Ovary (tissue), 10 donors: ENCODE measurements at places on chromosomes 4 and X. TPM values are rescaled to one million over a fixed set of nuclear protein-coding genes. Genes with fewer than 3 reads are reported as not detected.

GRCh38 chr4:40648742-40649281 lies 19.1 kb upstream of the RBM47 start:
- H3K27me3 ChIP-seq = no peaks in the 10 kb centered on the region
- H3K27ac ChIP-seq = no peak overlapping the region
- H3K4me3 ChIP-seq = no peak overlapping the region
- no peaks in the 10 kb centered on the region for H3K36me3 ChIP-seq

- H3K4me3 ChIP-seq = no peak overlapping the region
- DNase-seq = no peak
- no peak overlapping the region for H3K27ac ChIP-seq
- H3K4me1 ChIP-seq = no peaks in the 10 kb centered on the region
- no peaks in the 10 kb centered on the region for H3K27me3 ChIP-seq
These were observed 112.5 kb downstream of the RASGEF1B start for GRCh38 chr4:81359207-81359606.

GRCh38 chrX:119809185-119809666 lies 17.8 kb upstream of the RPL39 start:
- no peaks in the 10 kb centered on the region for H3K36me3 ChIP-seq
- no peaks in the 10 kb centered on the region for H3K4me1 ChIP-seq
- H3K27ac ChIP-seq = no peak overlapping the region

- no peaks in the 10 kb centered on the region for H3K27me3 ChIP-seq
- peaks cover 2% of the 10 kb centered on the region for H3K4me1 ChIP-seq
- H3K36me3 ChIP-seq = no peaks in the 10 kb centered on the region
These were observed 107.4 kb upstream of the SLC4A4 start for GRCh38 chr4:71231129-71232055.

DNA sequence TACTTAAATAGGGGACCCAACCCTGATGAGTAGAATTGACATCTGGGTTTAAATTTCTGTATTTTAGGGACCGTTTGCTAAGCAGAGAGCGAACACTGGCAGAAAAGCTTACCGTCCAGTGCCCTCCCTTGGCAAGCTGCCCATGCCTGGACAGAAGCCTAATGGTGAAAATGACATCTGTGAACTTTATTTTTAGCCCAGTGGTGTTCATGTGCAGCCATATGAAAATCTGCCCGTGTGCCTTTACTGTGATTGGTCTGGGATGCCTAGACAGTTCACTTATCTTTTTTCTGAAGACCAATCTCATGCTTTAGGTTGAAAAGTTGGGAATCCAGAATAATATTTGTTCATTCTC lies 1.1 kb downstream of the STBD1 start:
- no peak overlapping the region for H3K27ac ChIP-seq
- no peaks in the 10 kb centered on the region for H3K27me3 ChIP-seq

- no peak overlapping the region for H3K27ac ChIP-seq
- no peak for DNase-seq
- H3K27me3 ChIP-seq = no peaks in the 10 kb centered on the region
- no peak overlapping the region for H3K4me3 ChIP-seq
These were observed 160.2 kb upstream of the DKK2 start for GRCh38 chr4:107196312-107196711.

DNA sequence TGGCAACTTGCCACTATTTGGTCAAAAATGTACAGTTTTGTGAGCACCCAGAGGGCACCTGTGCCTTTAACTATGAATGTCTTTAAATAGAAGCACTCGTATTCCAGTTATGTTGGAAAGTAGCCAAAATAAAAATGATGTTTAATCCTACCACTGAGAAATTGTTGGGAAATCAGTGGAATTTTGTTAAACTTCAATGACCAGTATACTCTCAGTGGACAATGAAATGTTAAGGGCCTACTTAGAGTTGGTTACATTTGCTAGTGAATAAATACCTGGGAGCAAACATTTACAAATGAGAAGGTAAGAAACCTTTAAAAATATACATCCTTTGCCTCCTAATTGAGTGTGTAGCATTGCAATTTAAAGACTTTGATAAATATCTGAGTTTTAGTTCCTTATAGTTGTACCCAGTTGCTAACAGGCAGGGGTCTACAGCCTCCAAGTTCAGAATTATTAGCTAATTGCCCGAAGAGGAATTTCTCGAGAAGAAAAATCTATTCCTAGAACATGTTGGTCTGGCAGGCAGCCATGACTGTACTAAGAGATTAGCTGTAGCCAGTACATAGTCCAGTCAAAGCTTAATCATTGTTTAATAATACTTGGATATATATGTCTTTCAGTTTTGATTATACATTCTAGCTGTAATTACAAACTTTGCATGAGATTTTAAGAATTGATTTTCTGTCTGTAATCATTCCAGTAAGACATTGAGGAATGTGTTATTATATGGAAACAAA lies 93.2 kb downstream of the IL1RAPL2 start:
- no peaks in the 10 kb centered on the region for H3K4me1 ChIP-seq
- no peak for DNase-seq
- H3K27me3 ChIP-seq = no peaks in the 10 kb centered on the region
- no peaks in the 10 kb centered on the region for H3K36me3 ChIP-seq
- H3K4me3 ChIP-seq = no peak overlapping the region
- H3K27ac ChIP-seq = no peak overlapping the region

- H3K4me1 ChIP-seq = no peaks in the 10 kb centered on the region
- no peak overlapping the region for H3K4me3 ChIP-seq
- DNase-seq = no peak
- no peaks in the 10 kb centered on the region for H3K36me3 ChIP-seq
- no peak overlapping the region for H3K27ac ChIP-seq
These were observed 14.0 kb upstream of the HSFX1 start for GRCh38 chrX:149759824-149760223.

The HPGD gene
- total RNA-seq = 20.6 TPM

The NKX3-2 gene
- 0.10 TPM for total RNA-seq

The HNRNPD gene
- 185 TPM for total RNA-seq

The ETDA gene
- total RNA-seq = not detected

The HTN1 gene
- not detected for total RNA-seq

The NLGN3 gene
- 2.1 TPM for total RNA-seq

The GYPA gene
- total RNA-seq = not detected
